Lower leg skin (tissue), 4 donors: ENCODE measurements at places on chromosomes 6 and 20.

DNA sequence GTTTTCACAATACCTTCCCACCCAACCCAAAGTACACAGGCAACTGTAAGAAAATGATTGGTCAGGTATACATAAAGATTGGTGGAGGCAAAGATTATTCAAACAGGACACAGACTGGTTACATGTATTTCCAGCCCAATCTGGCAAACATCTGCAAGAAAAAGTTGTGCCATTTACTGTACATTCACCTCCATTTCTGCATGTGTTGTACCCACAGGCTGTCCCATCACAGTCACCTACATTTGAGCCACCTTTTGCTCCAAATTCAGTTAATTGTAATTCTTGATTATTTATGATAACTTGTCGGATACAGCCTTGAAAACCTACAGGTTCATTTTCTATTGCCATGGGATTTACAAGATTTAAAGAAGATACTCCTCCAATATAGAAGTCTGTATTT lies 85.6 kb downstream of the PHF3 start:
- no peak for DNase-seq

GRCh38 chr6:43778131-43778855 lies 8.3 kb downstream of the VEGFA start:
- DNase-seq: no peak

- no peak for DNase-seq
Observed at GRCh38 chr6:79038061-79038460, 40.0 kb downstream of the PHIP start.

- no peak for DNase-seq
Observed at GRCh38 chr20:43689165-43689564, 22.3 kb downstream of the MYBL2 start.

DNA sequence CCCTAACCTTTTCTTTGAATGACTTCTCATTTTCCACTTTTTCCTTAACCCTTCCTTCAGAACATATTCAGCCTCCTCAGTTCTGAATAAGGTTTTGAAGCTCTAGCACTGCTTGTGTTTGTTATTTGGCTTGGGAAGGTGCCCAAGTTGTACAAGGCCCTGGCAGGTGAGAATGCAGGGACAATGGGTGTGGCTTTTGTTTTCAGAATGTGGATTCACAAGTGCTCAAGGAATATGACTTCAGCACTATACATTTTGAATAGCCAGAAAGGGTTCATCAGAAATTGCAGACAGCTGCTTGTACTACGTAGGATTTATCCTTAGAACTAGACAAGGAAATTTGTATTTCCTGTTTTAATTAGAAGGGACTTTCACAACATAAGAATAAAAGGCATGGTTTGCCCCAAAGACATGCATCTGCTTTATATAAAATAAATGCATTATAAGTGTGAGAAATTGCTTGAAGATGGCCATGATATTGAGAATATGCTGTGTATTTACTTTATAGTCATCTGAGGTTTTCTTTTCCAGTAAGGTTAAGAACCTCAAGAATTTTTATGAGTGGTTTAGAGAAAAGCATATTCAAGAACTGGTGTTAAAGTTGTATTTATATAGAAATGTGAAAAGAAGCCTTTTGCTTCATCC lies 29.3 kb upstream of the PRDM1 start:
- DNase-seq: no peak

DNA sequence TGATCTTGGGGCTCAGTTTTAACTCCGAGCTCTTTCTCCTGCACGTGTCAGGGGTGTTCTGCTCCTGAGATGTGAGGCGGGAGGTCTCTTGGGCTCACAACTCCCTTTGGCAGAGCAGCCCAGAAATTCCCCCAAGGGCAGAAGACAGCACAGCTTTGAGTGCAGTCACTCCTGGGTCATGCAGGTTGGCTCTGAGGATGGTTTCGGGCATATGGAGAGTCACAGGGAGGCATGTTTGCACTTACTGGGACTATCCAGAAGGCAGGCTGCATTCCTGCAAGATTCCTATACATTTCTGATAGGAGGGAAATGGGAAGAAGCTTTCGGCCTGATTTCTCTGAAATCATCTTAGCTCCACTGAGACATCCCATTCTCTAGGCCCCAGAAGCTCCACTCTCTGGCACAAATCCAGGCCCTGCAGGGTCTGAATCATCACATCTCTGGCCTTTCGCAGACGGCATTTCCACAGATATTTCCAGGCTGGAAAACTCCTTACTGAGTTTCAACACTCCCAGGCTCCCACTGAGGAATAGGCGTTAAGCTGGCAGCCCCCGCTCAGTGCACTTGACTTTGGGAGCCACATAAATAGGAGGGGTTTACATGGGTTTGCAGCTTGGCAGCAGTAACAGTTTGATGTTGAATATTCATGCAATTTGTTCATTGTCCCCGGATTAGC lies 39.7 kb downstream of the AGPAT4 start:
- peak; percentile 94 for DNase-seq

- no peak for DNase-seq
Observed at GRCh38 chr6:49528571-49528970, 21.9 kb upstream of the C6orf141 start.

- no peak for DNase-seq
Observed at GRCh38 chr20:59955131-59955796, 3.0 kb upstream of the CDH26 start.

GRCh38 chr20:32804022-32804715 lies 15.6 kb upstream of the MAPRE1 start:
- no peak for DNase-seq

DNA sequence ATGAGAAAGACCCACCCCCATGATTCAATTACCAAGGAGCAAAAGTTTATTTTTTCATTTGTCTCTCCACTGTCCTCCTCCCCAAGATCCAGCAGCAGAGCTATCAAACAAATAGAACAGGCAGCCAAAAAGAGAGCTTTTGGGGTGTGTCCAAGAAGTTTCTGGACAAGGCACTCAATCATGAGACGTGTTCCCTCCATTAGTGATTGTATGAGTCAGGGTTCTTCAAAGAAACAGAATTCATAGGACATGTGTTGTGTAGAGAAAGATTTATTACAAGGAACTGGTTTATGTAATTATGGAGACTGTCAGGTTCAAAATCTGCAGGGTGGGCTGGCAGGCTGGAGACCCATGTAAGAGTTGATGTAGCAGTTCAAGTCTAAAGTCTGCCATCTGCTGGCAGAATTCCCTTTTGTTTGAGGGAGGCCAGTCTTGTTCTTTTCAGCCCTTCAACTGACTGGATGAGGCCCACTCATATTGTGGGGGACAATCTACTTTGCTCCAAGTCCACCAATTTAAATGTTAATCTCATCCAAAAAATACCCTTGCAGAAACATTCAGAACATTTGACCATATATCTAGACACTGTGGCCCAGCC lies 248.1 kb upstream of the OPRM1 start:
- DNase-seq: no peak

DNA sequence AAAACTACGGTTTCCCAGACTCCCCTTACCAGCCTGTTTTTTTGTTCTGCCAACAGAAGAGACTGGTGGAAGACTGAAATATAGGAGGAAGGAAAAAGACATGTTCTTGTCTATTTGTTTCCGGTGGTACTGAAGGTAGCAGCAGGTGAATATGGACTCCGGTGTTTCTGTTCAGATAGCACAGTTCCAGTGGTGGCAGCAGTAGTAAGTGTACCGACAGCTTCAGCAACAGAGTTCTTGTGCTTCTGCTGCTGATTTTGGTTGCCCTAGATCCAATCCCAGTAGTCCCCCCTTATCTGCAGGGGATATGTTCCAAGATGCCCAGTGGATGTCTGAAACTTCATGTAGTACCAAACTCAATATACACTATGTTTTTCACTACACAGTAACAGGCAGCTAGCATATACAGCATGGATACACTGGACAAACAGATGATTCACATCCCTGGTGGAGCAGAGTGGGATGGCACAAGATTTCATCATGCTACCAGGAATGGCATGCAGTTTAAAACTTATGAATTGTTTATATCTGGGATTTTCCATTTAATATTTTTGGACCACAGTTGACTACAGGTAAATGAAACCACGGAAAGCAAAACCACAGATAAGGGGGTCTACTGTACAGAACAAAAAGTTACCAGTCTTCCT lies 301.8 kb downstream of the BTBD9 start:
- DNase-seq: no peak

DNA sequence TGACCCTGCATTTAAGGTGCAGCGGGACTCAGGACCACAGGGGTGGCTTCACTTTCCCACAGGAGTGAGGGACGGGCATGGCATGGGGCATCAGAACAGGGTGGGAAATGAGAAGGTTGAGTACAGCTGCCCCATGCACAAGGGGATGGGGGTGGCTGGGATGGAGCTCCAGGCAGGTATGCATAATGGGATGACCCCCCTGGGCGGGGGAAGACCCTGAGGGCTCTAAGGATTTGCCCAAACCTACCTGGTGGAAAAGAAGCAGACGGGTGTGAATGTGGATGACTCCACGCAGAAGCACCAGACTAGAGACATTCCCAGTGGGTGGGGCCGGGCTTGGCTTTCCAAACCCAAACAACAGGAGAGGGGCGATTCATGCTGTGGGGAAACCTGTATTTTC lies 200.3 kb downstream of the SYNDIG1 start:
- DNase-seq: no peak

GRCh38 chr6:9131616-9132015 lies 696.3 kb upstream of the SLC35B3 start:
- no peak for DNase-seq

DNA sequence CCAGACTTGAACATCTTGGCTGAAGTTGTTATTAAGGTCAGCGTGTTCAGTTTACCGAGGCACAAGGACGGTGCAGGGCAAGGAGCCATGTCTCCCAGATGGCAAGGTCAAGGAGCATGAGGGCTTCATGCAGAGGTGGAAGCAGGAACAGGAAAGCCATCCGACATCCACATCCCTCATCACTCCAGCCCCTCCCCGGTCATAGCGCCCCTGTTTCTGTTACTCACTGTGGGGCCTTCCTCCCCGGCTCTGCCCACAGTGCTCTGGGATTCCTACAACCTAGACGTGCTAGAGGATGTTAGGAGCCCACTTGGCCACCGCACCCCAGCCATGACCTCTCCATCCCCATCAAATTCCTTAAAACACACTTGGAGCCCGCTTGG lies 146.7 kb downstream of the TTLL2 start:
- DNase-seq: no peak

GRCh38 chr6:7073821-7074525 lies 33.8 kb upstream of the RREB1 start:
- peak; percentile 44 for DNase-seq

DNA sequence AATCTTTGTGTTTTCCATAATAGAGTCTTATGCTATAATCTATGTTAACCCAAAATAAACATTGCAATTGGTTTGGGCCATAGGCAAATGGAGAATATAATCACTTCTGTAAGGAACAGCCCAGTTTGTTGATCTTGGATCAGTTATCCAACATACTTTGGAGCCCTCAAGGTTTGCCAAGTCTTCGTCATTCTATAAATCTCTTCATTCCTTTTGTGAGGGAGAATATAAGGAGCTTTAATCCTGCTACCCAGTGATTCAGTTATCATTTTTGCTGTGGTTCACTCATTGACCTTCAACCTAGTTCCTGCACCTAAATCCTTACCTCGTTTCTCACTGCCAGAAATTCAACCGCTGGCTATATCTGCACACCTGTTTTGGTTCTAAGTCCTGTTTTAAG lies 500.3 kb upstream of the PTCHD4 start:
- DNase-seq: no peak

GRCh38 chr6:38443352-38444144 lies 196.2 kb downstream of the BTBD9 start:
- no peak for DNase-seq

GRCh38 chr6:137871831-137872454 lies 4.9 kb downstream of the TNFAIP3 start:
- no peak for DNase-seq

DNA sequence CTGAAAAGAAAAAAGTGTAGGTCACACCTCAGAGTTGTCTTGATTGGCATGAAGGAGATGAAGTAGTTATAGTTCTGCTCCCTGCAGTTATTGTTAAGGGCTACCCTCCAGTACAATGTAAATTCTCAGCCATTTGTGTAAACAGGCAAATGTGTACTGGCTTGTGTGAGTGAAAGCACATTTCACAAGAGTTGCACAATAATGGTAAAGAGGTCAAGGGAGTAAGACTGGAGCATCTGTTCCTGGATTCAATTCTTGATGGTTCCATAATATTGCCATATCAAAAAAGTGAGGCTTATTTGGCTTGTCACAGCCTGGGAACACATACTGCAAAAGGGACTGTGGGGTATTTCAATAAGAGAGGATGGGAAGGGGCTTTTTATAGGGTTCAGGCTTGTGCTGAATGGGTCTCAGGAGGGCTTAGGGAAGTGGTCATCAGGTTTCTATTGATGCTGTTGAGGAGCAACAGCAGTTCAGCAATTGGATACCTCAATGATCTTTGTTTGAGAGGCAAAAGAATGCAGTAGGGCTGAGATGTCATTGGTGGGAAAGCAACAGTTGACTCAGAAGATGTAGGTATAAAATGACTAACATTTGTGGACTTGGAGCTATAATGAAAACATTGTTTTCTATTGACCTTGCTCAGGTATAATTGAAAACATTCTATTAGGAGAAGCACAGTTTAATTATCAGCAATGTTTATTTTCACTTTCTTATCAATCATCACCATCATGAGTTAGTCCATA lies 402.6 kb downstream of the BCKDHB start:
- DNase-seq: no peak

GRCh38 chr20:44720621-44720996 lies 5.4 kb downstream of the CCN5 start:
- peak; percentile 91 for DNase-seq

DNA sequence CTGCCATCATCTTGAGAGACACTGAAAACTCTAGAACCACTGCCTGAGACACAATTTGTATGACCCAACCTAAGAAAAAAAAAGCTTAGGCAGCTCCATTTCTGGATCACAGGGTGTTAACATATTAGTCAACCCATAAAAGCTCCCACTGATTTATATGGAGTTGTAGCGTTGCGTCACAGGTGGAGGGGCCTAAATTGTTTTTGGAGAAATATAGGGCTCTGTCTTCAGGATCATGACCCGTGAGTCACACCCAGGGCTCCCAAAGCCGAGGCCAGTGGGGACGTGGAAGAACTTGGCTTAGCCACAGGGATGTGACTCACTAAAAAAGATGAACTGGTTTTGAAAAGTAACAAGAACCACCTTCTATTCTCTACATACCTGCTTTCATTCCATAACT lies 116.5 kb upstream of the BMP2 start:
- peak; percentile 54 for DNase-seq

DNA sequence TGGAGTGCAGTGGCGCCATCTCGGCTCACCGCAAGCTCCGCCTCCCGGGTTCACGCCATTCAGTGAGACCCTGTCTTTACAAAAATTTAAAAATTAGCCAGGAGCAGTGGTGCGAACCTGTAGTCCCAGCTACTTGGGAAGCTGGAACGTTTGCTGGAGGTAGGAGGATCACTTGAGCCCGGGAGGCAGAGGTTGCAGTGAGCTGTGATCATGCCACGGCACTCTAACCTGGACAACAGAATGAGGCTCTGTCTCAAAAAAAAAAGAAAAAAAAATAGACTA lies 5.7 kb upstream of the PARD6B start:
- peak; percentile 37 for DNase-seq
